DMS 273 treated with DMSO at 0.1 percent for 48 hours (cell line): ENCODE measurements at places on chromosomes 6 and 20.

- DNase-seq, result no peak
These were observed 93.6 kb upstream of the NFATC2 start for GRCh38 chr20:51636123-51636522.

DNA sequence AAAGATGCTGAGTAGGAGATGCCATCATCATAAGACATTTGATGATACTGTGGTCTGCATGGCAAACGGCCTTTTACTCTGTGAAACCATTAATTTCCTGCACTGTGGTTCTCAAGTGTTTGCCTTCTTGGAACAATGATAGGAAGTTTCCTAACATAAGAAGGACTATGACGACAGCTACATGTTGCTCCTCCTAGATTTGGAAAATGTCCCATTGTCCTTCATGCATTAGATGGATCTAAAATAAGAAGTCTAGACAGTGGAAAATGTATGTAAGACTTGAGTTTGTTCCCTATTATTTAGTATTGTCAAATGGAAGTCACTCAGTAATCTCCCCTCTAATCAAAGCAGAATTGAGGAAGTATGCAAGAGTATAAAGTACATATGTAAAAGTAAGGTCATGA is 98.5 kb upstream of the TMEM170B start:
- DNase-seq, result no peak

DNA sequence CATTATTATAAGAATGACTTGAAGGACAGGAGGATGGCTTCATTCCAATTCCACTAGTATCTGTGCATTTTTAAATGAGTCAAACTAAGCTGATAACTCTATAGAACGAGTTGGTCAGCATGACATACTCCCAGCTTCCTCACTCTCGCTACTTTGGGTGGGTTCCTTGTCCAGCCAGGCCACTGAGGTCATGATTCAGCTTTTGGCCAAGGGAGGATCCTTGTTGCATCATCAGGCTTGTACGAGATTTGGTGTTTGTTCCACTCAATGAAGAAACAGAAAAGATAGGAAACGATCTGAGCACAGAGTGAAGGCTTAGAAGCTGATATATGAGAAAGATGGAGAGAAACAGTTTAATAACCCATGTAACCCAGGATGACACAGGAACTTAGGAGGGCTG is 19.8 kb downstream of the NEDD9 start:
- DNase-seq, result no peak

- DNase-seq, result no peak
These were observed 242.7 kb downstream of the MYLK4 start for GRCh38 chr6:2508071-2508470.

DNA sequence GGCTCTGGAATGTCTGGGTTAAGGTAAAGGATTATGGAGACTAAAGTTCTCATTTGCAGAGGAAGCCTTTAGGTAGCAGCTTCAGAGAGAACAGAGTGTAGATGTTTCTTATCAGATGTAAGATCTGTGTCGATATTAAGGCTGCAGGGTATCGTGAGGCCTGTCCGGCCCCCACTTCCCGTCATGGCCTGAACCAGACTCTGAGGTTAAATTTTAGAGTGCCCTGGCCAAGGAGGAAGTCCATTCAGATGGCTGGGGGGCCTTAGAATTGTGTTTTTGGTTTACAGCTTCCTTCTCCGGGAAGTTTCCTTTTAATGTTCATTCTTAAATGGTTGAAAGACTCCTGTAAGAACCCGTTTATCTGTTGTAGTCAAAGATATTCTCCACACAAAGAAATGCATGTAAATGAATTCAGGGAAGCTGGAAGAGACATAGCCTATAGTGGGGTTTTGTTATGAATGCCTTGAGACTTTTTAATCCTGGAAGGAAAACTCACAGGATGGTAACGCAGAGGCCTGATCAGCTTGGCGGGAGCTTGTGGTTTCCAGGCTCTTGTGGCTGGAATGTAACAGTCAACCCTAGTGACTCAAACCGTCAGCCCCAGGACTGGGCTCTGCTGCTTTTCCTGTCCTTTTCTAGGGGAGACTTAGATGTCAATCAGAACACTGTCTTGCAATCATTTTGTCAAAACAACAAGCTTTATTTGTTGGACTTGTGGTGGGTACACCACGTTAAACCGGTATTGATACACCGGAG is 34.7 kb downstream of the KIF25 start:
- no peak for DNase-seq

DNA sequence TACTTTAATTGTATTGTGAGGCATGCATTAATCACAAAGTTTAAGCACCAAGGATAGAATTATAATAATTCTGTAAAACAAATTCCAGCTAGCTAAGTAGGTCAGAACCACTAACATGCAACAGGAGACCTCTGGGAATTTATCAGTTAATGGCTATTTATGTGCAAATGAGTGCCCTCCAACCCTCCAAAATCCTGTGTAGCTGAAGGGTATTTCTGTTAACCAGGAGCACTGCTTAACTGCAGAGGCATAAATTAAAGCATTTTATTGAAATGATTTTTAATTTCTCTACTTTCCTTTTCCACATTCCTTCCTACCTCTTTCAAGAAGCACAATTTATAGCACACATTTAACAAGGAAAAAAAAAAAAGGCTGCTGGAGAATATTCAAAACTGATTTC is 77.0 kb downstream of the MMS22L start:
- DNase-seq, result no peak

- no peak for DNase-seq
These were observed 5.9 kb upstream of the CST7 start for GRCh38 chr20:24943196-24943595.

DNA sequence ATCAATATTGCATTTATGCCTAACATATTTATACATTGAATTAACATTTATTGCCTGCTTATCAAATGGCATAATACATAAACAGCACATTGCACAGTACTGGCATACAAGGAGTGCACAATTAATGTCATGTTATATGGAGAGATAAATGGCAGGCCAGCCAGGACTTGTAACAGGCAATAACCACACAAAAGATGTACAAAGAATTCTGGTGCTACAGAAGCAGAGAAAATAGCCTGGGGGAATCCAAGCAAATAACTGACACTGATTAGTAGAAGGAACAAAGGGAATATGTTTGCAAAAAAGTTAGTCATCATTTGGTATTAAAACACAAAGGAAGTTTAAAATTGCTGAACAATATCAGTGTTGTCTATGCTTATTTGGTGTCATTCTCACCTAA is 27.3 kb downstream of the COL21A1 start:
- no peak for DNase-seq

DNA sequence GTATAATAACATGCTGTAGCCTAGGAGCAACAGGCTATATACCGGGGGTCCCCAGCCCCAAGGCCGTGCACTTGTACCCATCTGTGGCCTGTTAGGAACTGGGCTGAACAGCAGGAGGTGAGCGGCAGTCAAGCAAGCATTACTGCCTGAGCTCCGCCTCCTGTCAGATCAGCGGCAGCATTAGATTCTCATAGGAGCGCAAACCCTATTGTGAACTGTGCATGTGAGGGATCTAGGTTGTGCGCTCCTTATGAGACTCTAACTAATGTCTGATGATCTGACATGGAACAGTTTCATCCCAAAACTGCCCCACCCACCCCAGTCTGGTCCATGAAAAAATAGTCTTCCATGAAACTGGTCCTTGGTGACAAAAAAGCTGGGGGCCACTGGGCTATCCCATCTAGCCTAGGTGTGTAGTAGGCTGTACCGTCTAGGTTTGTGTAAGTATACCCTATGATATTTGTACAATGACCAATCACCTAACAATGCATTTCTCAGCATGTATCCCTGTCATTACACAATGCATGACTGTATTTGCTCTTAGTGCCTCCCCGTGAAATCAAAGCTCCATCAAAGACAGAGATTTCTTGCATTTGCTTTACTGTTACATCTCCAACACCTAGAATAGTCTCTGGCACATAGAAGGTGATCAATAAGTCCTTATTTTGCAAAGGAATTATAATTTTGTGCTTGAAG is 30.8 kb downstream of the NHSL1 start:
- no peak for DNase-seq

DNA sequence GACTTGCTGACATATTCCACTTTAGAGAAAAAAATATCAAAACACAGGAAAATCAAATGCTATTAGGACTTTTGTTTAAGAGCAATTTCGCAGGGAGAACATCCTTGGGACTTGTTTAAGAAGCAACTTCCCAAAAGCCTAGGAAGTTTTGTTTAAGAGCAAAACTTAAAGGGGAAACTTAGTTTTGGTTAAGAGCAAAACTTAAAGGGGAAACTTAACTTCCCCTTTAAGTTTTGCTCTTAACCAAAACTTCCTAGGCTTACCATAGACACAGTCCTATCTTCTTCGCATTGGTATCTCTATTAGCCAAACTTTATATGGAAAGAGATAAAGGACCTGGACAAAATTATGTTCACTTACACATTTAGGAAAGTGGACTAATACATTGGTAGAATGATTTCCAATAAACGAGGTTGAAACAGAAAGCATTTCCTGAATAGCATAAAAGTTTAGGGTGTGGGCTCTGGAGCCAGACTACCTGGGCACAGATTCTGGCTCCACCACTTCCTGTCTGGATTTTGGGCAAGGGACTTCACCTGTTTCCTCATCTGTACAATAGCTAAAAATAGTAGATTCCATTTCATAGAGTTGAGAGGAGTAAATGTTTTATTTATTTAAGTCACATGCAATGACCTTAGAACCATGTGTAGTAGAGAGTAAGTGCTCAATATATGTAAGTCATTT is 15.7 kb downstream of the PAQR8 start:
- DNase-seq, result no peak

- no peak for DNase-seq
These were observed 1080.7 kb downstream of the GRIK2 start for GRCh38 chr6:102474041-102474807.

- DNase-seq, result no peak
These were observed 58.3 kb upstream of the GGTLC1 start for GRCh38 chr20:24046888-24047287.

- DNase-seq, result no peak
These were observed 91.4 kb upstream of the AFDN start for GRCh38 chr6:167735084-167735950.

DNA sequence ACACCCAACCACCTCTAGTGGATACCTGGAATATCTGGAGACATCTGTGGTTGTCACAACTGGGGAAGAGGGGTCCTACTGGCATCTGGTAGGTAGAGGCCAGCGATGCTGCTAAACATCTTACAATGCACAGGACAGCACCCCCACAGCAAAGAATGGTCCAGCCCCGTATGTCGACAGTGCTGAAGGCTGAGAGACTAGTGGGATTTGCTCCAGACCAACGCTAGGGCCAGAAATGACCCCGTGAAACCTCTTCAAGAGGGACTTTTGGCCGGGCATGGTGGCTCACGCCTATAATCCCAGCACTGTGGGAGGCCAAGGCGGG is 7.2 kb downstream of the PREX1 start:
- no peak for DNase-seq

- DNase-seq, result no peak
These were observed 5.5 kb downstream of the SSR1 start for GRCh38 chr6:7307533-7307932.

DNA sequence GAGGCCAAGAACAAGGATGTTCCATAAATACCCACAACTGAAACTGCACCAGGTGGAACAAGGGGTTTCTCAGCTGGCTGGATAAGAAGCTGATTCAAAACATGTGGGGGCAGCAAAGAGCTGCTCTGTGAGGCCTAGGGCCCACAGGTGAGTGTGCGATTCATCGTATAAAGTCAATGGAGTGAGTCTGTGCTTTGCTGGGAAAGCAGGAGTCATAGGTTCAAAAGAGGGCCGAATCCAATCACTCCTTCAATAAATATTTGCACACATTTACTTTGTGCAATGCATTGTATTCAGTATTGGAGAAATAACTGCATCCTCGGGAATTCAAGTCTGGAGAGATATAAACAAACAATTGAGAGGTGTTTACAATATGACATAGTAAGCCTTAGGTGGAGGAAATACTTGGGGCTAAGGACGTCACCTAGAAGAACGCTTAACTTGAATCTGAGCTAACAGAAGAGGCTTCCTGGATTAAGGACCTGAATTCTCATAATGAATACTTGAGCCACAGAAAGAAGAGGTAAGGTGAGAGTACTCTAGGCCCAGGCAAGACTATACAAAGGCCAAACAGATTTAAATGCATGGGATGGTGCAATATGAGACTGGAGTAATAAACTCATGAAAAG is 83.7 kb upstream of the TMEM30A start:
- no peak for DNase-seq

GRCh38 chr20:50040432-50041245 is 57.9 kb downstream of the SNAI1 start:
- no peak for DNase-seq

DNA sequence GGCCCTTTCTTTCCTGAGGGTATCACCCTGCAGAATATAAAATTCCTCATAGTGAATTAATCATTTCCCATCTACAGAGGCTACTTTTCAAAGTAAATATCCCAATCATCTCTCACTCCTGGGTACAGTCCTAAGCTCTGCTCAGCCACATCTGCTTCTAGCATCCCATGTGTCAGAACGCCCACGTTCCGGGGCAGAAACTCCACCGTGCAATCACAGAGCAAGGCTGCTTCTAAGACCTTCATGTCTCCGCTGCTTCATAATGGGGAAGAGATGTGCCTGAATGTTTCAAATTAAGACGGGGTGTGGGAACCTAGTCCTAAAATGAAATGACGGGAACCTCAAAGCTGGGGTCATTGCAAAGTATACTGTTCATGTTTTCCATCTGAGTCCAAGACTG is 208.8 kb upstream of the GMDS start:
- DNase-seq, result no peak

- no peak for DNase-seq
These were observed 38.3 kb downstream of the BCL2L1 start for GRCh38 chr20:31684153-31685015.

DNA sequence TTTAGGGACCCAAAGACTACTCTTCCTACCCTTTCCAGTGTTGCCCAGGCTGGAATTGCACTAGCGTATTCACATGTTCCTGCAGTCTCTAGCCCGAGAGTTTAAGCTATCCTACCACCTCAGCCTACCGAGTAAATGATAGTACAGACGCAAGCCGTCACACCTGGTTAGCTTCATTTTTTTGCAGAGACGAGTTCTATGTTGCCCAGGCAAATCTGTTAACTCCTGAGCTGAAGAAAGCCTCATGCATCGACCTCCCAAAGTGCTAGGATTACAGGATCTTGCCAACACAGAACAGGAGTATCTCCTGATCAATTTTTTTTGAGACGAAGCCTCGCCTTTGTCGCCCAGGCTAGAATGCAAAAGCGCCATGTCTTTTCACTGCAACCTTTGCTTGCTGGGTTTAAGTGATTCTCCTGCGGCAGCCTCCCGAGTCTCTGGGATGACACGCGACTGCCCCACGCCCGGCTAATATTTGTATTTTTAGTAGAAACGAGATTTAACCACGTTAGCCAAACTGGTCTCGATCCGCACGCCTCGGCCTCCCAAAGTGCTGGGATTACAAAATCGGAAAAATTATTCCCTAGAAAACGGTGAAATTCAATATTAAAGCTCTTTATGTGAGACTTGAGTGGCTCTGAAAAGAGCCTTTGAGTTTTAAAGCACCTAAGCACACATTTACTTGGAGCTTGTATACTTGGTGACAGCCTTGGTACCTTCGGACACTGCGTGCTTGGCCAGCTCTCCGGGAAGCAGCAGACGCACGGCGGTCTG is 128.5 kb downstream of the HFE start:
- DNase-seq, result no peak
